NCI-H2081 (cell line): ENCODE measurements at places on chromosomes 5 and 9.

DNA sequence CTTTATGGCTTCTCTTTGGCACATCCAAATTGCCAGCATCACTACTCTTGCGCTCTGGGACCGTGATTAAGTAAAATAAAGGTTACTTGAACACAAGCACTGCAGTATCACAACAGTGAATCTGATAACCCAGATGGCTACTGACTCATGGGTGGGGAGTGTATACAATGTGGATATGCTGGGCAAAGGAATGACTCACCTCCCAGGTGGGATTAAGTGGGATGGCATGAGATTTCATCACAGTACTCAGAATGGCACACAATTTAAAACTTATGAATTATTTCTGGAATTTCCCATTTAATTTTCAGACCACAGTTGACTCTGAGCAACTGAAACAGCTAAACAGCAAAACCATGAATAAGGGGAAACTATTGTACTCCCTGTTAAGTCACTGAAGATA, 4.3 kb downstream of the GFM2 start:
- DNase-seq = no peak

GRCh38 chr9:127541865-127542264, 70.2 kb upstream of the STXBP1 start:
- no peak for DNase-seq

- no peak for DNase-seq
Measured at GRCh38 chr5:132477784-132478365, 12.7 kb downstream of the IRF1 start.

DNA sequence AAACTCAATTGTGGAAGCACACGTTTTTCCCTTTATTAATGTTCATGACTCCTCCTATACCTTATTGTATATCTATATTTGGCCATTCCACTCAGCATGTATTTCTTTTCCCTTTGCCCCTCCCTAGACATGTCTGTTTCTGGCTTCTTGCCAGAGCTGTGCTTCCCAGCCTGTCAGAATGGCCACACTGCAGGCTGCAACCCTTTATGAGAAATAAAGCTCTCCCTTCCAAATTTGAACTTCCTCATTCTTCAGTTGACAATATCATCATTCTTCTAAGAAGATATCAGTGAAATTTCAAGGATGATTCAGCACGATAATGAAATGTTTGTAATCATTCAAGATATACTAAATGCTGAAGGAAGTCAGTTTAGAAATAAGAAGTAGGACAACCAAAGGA, 107.6 kb upstream of the PRSS3 start:
- peak; percentile 88 for DNase-seq
